ENCODE measurements at places on chromosomes 2 and 18.

- no peak for DNase-seq
Measured at GRCh38 chr2:9052821-9053533, 49.5 kb upstream of the MBOAT2 start.

DNA sequence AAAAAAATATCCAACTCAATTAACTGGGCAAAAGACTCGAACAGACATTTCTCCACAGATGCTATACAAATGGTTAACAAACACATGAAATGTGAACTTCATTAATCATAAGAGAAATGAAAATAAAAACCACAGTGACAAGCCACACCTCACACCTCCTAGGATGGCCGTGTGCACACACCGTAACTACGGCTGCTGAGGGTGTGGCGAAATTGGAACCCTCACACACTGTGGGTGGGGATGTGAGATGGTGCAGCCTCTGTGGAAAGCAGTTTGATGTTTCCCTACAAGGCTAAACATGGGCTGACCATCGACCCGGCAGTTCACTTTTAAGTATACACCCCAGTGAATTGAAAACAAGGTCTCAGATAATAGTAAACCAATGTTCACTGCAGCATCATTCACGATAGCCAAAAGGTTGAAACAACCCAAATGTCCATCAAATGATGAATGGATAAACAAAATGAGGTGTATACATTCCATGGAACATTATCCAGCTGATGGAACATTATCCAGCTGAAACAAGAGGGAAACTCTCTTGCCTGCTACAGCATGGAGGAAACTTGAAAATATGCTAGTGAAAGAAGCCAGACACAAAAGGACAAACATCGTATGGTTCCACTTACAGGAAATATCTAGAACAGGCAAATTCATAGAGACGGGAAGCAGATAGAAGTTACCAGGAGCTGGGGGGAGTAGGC is 32.2 kb downstream of the ZAP70 start:
- DNase-seq: no peak

GRCh38 chr18:78992041-78993011 is 12.7 kb downstream of the SALL3 start:
- no peak for DNase-seq

GRCh38 chr2:234374150-234374508 is 122.8 kb downstream of the ARL4C start:
- DNase-seq: no peak
